ENCODE measurements at places on chromosomes 2 and 18.

- no peak for DNase-seq
These were observed at the start of gene HNMT for GRCh38 chr2:137964066-137964858. Gene HNMT, plus strand, starts transcription at chr2:137964473. Its CDS starts 19 bp downstream, at chr2:137964492.

- no peak for DNase-seq
These were observed 73.1 kb upstream of the PDE1A start for GRCh38 chr2:182499706-182500470.

DNA sequence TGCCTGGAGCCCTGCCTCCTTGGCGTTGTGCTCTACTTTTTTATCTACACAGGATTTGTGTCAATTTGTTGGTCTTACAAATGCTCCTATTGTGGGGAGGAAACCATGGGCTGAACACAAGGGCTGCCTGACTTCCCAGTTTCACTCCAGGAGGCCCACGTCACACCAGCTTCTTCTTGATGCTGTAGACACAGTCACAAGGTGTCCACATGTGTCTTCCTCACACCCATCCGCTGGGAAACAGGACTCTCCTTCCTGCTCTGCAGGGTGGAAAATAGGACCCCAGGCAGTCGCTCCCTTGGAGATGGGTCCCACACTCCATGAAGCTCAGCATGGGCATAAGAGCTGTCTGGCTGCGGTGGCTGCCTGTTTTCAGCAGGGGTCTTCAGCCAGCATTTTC is 468.2 kb downstream of the EPHA4 start:
- no peak for DNase-seq

DNA sequence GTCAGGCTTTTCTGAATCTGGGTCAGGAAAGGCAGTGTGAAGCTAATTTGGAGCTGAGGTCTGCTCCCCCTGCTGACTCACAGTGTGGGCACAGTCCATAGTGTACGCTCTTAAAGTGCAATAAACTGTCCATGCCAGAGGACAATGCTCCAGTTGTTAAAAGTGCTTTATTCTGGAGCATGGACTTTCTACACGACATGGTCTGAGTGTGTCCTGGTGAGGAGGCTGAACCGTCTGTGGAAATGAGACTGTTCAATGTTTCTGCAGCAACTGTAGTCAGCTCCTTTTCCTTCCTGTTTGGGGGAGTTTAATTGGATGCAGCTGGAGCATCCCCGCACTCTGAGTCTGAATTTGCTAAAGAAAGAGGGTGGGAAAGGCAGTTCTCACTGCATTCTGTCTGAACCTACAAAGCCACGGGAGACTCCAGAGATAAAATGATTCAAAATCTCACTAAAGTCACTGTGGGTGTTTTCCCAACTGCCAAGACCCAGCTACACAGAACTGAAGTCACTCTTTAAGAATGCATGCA is 110.2 kb upstream of the TRIB2 start:
- DNase-seq, result no peak

DNA sequence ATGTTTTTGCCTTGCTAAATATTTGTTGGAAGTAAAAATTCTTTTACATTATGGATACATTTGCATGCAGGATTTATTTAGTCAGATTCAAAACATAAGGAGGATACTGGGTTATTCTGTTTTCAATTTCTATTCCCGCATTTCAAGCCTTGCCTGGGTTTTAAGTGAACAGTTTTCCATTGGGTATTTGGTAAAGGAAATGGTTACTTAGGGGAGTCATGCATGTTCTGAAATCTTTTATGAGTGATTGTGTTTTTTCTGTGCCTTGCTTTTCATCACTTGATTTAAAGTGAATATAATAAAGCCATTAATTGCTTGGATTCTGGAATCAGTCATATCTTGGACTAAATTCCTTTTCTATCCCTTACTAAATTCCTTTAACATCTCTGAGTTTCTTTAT is 12.0 kb upstream of the SP9 start:
- DNase-seq, result no peak

GRCh38 chr18:63107171-63107845 is 212.3 kb downstream of the BCL2 start:
- peak; percentile 25 for DNase-seq

- peak; percentile 48 for DNase-seq
These were observed 6.6 kb downstream of the SH3RF3 start for GRCh38 chr2:109135359-109136197.

- DNase-seq, result no peak
These were observed 47.7 kb upstream of the NFATC1 start for GRCh38 chr18:79348066-79348465.

- no peak for DNase-seq
These were observed 19.0 kb upstream of the SERTAD2 start for GRCh38 chr2:64672708-64673107.

- no peak for DNase-seq
These were observed 452.4 kb downstream of the LRATD1 start for GRCh38 chr2:15084826-15085489.
